ENCODE measurements at places on chromosomes 2 and 18.

DNA sequence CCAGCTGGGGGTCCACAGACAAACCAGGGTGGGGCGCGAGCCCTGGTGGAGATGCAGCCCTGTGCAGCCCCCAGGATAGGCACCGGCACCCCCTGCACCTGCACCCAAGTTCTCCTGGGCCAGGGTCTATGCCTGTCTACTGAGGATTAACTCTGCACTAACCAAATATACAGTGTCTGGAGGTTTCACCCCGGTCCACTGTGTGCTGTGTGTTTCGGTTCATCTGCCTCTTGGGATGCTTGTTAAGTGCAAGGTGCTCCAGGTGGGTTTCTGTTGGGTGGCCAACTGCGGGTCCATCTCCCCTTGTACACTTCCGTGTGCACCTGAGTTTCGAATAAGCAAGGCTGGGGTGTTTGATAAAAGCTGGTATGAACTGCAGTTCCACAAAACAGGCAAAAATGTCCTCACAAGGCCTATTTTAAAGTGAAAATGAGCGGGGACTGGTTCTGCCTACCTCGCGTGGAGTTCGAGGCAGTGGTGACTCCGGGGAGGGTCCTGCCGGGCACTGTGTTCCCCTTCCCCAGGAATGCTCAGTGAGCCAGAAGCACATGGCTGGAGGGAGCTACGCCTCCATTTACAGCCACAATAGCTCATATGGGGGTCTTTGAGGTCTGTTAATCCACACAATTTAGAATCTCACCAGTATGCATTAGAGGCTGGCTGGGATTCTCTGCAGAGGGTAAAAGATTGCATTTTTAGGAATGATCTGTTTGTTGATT, 70.7 kb downstream of the EDAR start:
- DNase-seq, result no peak

DNA sequence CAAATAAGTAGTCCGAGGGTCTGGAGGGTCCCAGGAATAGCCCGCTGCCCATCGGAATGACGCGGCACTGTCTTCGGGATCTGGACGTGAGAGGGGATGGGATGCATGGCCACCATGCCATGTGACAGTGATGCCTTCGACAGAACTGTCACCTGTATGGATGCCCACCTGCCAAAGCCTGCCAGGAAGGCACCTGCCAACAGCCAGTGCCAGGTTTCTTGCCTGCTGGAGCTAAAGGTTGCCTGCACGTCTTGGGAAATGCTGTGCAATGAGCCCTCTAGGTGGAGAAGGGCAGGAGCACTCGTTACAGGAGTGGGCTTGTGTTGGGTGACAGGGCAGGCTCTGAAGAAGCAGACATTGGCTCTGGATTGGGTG, 20.5 kb downstream of the GPR35 start:
- DNase-seq, result no peak

DNA sequence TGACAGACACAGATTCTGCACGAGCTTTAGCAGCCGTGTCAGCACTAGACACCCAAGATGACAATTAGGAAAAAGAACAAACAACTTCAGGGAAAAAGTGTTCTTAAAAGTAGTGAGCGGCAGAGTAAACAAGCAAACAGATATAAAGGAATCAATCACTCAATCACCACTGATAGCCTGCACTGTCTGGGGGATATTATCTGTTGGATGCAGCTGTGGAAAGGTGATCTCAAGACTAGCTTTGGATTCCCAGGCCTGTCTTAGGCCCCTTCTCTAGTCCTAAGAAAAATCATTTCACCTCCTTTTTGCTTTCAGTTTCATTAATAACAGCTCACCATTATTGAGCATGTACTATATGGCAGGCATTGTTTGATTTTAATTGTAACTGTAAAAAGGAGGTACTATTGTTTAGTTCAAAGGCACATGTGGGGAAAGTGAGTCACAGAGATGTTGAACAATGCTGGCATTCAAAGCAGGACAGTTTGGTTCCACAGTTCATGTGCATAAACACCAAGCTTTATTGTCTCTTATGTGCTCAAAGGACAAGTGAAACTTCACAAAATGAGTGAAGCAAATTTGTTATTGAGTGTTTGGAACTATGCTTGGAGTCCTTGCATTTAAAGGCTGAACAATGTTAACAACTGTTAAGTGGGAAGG, 147.3 kb upstream of the TCF4 start:
- no peak for DNase-seq

DNA sequence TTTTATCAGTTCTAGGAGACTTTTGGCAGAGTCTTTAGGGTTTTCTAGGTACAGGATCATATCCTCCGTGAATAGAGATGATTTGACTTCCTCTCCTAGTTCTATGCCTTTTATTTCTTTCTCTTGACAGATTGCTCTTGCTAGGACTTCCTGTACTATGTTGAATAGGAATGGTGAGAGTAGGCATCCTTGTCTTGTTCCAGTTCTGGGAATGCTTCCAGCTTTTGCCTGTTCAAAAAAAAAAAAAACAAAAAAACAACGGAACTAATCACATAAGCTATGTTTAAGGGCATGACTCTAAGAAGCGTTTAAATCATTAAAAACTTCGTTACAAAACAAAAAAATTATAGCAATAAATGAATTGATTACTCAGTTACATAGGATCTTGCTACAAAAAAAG, 145.7 kb downstream of the NUP35 start:
- no peak for DNase-seq

GRCh38 chr2:109261906-109262631, 133.1 kb downstream of the SH3RF3 start:
- no peak for DNase-seq

GRCh38 chr2:35522450-35522849, 833.1 kb upstream of the CRIM1 start:
- DNase-seq, result no peak

GRCh38 chr2:158969715-158970240, 1.3 kb downstream of the TANC1 start:
- no peak for DNase-seq

GRCh38 chr2:128347701-128348539, 29.3 kb upstream of the HS6ST1 start:
- peak; percentile 19 for DNase-seq

- peak; percentile 37 for DNase-seq
These were observed 577 bp downstream of the EHBP1 start for GRCh38 chr2:62705859-62706720.

GRCh38 chr2:143732871-143733270, 603.7 kb downstream of the ARHGAP15 start:
- DNase-seq, result no peak

DNA sequence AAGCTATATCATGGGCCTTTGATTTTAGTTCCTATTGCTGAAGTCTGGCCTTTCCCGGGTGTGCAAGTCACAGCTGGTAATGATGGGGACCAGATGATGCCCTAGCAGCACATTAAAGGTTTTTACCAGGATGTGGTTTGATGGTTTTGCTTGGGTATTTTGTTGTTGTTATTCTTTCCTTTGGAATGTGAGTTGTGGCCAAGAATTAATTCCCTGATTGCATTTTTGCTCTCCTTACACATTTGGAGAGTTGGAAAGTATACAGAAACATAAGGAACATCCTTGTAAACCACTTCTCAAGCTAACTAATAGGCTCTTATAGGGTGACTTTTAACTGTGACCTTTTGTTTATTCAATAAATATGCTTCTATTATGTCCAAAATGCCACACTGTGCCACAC, 154.1 kb upstream of the MMADHC start:
- DNase-seq, result peak; percentile 7

DNA sequence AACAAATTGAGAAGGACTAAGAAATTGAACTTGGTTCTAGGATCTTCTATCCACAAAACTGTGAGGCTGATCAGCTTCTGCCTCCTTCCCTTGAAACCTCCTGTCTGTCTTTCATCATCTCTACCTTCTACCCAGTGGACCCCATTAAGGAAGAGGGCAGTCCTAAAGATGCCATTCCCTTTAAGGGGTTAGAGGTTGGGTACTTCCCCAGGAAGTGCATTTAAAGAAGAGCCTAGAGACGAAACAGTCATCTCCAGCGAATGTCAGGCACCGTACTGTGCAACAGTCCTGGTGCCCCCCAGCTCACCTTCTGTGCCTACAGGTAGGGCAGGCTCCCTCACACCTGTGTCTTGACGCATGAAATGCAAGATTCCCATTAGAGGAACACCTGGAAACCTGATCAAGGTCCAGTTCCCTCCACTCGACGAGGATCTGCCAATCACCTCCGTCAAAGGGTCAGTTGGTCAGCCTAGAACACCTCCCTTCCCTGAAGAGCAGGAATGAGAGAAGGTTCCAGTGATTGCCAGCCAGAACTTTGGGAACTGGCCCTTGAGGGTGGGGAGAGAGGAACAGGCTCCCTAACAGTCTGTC, 20.9 kb downstream of the LOXHD1 start:
- no peak for DNase-seq

- no peak for DNase-seq
These were observed 412.0 kb upstream of the ZEB2 start for GRCh38 chr2:144931960-144932359.

GRCh38 chr18:78542204-78542603, 437.4 kb upstream of the SALL3 start:
- no peak for DNase-seq

DNA sequence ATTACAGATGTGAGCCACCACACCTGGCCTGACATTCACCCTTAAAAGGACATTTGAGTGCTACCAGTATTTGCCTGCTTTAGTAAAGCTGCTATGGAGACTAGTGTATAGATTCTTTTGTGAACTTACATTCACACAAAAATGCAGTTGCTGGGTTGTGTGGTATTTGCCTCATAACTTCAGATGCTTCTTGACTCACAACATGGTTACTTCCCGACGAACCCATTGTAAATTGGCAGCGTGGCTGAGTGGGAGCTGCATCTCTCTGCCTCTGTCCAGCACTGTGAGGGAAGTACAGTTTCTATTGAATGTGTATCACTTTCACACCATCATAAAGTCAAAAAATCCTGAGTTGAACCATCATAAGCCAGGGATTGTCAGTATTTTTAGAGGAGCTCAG, 56.9 kb downstream of the RRM2 start:
- no peak for DNase-seq

- no peak for DNase-seq
These were observed 24.4 kb upstream of the ACTG2 start for GRCh38 chr2:73868204-73868978.

DNA sequence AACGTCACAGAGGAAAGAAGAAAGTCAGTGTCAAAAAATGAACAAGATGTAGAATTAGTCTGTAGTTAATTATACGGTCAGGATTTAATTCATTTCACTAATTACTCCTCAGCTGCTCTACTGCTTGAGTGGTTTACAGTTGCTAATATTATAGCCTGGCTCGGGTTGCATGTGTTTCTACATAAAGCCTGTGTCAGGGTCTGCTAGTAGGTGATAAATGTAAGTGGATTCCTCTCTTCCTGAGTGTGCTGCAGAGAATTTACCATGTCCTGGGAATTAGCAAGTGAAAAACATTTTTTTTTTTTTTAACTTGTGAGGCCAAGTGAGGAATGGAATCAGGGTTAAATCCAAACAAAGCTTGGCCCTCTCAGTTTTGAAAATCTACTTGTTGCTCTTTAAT, 622.6 kb downstream of the EPHA4 start:
- DNase-seq, result no peak

DNA sequence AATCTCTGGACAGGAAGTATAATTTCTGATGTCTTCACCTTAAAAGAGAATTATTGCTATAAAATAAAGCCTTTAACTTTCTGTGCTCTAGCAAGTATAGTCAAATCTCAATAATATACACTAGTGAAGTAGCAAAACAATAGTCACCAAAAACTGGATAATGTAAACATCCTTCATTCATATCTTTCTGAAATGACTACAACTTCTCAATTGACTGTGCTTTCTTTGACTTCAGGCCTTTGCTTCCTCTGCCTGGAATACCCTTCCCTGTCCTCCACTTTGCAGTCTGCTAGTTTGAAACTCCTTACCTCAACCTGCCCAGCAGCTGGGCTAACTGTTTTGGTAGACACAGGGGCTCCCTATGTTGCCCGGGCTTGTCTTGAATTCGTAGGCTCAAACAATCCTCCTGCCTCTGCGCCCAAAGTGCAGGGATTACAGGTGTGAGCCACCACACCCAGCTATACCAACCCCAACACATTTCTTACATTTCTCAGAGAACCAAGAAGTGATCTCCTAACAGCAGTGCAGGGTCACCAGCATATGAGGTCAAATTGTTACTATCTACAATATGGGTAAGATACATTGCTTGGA, 6.6 kb upstream of the PCBP1 start:
- DNase-seq, result no peak

DNA sequence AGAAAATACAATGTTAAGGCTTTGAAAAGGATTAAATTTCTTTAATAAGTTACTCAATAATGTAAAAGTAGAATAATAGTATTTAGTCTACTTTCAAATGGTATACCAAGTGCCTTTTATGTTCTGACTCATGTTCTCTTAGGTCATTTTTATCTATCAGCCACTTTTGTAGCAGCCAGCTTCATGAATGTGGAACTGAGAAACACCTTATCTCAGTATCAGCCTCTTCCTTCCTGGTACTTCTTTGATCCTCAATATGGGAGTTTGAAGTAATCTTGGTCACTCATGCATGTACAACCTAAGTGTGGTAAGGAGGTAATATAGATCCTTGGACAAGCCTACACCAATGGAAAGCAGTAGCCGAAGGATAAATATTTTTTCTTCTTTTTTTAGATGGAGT, 180.4 kb upstream of the NRXN1 start:
- DNase-seq, result no peak

DNA sequence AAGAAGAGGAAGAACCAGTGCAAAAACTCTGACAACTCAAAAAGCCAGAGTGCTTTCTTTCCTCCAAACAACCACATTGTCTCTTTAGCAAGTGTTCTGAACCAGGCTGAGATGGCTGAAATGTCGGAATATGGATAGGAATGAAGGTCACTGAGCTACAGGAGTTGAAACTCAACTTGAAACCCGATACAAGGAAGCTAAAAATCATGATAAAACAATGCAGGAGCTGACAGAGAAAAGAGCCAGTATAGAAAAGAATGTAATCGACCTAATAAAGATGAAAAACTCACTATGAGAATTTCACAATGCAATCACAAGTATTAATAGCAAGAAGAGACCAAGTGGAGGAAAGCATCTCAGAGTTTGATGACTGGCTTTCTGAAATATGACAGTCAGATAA, 15.0 kb upstream of the EIF2AK3 start:
- DNase-seq, result no peak

- DNase-seq, result no peak
These were observed 33.3 kb upstream of the KLF11 start for GRCh38 chr2:10009811-10010781.

Measured in RCC 7860 (cell line).